Umbilical cord (tissue), 2 donors: ENCODE measurements at places on chromosomes 7 and 10.

DNA sequence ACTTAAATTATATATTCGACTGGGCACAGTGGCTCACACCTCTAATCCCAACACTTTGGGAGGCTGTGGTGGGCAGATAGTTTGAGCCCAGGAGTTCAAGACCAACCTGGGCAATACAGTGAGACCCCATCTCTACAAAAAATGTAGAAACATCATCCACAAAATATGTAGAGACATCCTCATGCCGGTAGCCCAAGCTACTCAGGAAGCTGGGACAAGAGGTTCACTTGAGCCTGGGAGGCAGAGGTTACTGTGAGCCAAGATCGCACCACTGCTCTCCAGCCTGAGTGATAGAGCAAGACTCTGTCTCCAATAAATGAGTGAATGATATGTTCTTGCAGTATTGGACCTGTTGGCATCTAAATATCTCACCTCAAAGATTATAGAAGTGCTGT is 22.6 kb upstream of the TNS3 start:
- no peak for DNase-seq

GRCh38 chr7:115449689-115450088 is 527.8 kb downstream of the MDFIC start:
- DNase-seq: no peak

DNA sequence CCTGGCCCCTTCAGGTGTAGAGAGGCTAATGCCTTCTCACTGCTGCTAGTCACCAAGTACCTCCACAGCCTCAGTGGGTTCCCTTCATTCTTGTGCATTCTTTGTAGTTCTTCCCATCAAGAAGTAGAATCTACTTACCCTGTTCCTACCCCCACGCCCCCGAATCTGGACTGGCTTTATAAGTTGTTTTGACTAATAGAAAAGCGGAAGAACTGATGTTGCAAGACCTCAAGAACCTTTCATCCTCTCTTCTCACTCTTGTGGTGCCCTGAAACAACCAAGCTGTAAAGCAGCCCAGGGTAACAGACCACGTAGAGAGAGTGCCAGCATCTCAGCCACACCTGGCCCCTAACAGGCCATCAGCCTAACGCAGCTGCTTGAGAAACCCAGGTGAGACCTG is 23.2 kb upstream of the LAMB1 start:
- DNase-seq: no peak

GRCh38 chr7:125154930-125155329 is 225.3 kb upstream of the POT1 start:
- DNase-seq: no peak

GRCh38 chr7:133528796-133529195 is 275.9 kb downstream of the EXOC4 start:
- no peak for DNase-seq

GRCh38 chr10:80104066-80104926 is 25.8 kb downstream of the TMEM254 start:
- peak; percentile 88 for DNase-seq

DNA sequence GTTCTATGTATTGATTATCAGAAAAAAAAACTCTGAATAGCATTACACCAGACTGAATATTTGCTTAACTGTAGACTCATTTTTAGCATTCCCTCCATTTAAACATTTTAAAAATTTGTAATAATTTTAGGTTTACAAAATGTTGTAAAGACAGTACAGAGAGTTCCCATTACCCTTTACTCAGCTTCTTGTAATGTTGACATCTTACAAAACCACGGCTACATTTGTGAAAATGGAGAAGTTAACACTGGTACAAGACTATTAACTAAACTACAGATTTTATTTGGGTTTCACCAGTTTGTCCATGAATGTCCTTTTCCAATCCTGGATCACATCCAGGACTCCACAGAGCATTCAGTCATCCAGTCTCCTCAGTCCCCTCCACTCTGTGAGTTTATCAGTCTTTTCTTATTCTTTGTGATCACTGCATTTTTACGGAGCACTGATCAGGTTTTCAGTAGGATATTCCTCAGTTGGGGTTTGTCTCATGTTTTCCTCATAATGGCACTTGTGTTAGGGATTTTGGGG is 130.0 kb upstream of the EEPD1 start:
- DNase-seq: no peak

DNA sequence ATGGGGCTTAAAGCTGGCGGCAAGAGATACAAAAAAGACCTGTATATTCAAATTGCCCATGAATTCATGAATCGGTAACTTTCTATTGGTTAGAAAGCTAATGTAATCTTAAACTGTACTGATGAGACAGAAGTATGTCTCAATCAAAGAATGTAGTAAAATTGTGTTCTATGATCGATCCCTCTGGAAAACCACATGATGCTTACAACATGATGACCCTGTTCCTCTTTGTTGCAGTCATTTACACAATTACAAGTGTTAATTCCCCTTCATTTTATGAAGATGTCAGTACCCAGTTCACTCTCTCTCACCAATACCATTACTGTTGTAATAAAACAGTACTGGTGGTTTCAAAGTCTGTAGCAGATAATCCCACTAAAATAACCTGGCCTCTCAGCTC is 10.1 kb downstream of the KIF5B start:
- DNase-seq: no peak

DNA sequence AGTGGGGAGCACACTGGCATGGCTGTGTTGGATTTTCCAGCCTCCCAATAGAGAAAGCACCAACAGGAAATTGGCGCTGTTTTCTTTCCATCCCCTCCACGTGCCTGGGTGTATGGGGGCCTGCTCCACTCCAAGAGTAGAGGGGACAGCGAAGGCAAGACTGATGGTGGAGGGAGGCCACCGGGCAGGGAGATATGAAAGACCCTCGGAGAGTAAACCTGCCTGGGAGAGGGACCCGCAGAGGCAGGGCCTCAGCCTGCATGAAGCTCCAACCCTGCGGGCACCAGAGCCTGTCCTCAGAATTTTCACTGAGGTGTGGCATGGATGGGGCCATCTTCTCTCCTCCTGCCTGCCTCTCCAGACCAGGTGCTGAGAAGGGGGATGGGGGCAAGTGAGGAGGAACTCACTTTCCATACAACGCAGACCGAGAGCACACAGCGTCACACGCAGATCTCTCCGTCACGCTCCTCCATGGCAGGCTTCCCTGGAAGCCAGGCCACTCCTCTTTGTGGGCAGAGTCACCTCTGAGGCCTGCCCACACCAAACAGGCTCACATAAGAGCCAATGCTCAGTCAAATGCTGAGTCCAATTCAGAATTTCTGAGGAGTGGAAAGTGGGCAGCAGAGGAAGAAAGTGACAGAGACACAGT is 18.8 kb downstream of the ANXA11 start:
- no peak for DNase-seq

DNA sequence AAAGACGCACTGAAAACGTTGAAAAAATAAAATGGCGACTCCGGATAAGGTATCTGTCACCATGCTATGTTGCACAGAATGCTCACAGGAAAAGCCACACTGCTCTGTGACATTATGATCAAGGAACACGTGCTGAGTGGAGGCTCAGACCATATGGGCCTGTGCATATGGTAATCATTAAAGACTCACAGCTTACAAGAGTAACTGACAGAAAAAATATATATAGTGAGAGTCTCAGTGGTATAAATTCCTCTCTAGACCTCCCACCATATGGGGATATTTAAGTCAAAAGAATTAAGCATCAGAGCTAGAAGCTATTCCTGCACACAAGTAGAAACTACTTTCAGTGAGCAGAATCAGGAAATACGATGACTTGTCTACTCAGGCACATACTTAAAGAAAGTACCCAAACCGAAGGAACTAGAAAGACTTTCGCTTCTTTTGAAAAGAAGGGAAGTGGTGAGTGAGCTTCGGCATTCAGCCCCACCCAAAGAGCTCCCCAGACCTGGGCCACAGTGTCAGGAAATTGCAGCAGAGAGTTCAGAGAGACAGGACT is 65.1 kb upstream of the MPP7 start:
- peak; percentile 52 for DNase-seq

DNA sequence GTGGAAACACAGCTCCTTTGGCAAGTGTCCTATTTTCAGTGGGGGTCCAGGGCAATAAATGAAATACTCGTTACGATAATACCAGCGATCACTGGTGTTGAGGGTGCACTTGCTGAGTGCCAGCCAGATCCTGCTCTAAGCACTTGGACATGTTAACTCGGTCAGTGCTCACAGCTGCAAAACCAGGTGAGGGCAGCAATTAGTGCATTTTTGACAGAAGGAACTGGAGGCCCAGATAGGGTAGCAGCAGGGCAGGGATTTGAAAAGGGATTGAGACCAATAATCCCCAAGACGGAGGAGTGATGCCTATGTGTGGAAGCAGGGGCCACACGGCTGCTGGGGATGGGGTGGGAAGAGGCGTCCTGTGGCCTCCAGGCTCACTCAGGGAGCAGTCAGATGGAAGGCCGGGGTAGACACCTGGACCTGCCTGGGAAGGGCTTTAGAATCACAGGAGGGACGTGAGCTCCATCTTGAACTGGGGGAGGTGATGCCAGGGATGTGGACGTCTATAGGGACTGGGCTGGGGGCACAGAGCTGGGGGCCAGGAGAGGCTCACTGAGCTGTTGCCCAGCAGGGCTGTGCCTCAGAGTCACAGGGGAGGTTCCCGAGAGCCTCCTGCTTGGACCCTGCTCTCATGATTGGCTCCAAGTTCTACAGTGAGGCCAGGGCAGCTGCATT is 14.3 kb downstream of the PTPRE start:
- DNase-seq: no peak

DNA sequence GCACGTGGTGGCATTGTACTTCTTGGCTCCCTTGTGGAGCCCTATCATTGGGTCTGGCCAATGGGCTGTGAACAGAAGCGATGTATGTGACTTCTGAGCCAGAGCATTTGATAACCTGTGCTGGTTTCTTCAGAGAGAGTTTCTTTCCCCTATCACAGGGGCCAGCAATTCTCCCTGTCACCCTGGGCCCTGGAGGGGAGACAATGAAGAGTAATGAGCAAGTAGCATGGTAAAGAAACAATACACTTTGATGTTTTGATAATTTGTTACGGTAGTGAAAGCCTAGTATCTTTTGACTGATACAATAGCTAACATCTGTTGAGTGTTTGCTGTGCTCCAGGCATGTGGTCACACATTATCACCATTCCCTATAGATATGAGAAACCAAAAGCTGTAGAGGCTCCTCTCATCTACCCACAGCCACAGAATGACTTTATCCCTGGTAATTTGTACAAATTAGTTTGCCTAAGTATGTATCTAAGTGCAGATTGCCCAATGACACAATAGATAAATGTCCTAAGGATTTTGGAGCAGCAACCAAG is 113.4 kb upstream of the SVIL start:
- no peak for DNase-seq

- DNase-seq: no peak
Observed at GRCh38 chr7:37643876-37644275, 39.7 kb upstream of the GPR141 start.

DNA sequence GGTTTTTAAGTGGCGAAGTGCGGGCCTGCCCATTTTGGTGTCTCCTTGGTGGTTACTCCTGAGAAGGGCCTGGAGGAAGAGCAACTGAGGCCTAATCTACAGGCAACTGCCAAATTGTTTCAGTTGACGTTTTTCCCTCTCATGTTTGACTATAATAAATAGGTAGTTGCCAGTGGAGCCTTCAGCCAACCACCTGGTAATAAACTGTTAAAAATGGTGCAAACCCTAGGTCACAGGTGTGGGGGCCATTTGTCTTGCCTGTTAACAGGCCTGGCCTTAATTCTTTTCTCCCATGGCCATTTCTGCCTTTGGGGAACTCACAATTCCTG is 3.7 kb downstream of the IKZF1 start:
- DNase-seq: no peak

GRCh38 chr10:130739757-130740145 is 571.8 kb downstream of the TCERG1L start:
- DNase-seq: no peak

DNA sequence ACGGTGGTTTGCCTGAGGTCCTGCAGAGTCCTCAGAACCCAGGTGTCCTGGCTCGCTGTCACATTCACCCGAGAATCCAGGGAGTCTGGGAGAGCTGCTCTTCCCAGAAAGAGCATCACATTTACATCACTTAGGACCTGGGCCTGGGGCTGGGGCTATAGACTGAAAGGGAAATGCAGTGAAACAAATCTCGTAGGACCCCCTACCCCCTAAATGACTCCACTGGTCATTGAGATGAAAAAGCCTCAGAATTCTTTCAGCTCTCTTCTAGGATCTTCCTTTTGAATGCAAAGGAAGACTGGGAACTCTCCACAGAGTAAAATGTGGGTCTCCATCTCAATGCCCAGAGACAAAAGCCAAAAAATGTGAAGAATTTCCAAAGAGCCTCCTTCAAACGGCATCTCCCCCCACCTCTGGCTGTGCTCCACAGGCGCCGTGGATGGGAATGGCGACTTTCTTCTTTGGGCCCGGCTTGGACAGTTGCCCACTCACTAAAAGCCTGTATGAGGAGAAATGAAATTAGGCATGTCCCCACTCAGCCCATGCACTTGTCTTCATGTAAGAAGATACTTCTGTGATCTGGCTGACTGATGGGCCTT is 49.0 kb upstream of the PODXL start:
- no peak for DNase-seq

- no peak for DNase-seq
Observed at GRCh38 chr10:110684800-110685446, 40.8 kb downstream of the RBM20 start.

DNA sequence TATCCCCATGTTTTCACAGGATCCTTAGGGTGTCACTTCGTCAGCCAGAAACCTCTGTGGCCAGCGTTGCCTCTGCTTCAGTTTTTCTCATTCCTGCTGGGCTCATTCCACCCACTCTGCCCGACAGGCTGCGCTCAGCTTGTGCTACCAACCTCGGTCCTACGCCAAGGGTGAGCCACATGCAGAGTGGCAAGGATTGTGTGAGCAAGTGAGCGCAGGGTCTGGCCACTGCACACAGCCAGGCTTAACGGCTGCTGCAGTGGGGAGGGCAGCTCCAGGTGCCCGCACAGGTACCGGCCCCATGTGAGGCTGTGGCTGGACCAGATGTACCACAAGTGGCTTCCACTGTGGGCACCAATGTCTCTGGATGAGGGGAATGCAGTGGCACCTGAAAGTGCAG is 329.2 kb downstream of the AUTS2 start:
- no peak for DNase-seq

DNA sequence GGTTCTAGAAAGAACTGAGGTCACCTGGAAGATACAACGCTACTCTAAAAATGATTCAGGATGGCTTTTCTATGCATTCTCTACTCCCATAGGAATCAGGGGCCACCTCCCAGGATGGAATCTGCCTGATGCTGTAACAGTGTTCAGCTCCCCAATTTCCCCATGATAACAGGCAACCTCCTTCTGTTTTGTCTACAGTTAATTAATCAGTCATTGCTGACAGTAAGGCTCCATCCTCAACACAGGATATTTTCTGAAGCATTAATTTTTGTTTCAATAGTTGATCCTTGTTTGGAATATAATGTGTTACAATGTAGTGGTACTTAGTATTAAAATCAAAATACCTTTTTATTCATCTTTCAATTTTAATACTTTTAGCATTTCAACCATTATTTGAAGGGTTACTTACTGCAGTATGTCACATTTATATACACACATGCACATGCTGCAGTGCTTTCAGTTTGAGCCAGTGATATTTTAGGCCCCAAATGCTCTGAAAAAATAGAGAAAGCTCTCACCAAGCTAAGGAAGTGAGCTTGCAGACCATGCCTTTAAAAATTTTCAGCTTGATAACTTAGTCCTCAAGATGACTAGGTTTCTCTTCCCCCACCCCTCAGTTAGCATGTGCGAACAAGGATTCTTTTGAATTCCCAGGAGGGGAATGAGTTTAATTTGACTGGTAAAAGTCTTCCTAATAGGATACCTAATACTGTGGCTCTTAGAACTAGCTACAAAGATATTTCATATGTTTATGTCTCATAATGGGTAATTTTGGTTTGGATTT is 592 bp upstream of the PIK3CG start:
- DNase-seq: no peak

- DNase-seq: no peak
Observed at GRCh38 chr10:2856598-2856997, 210.8 kb upstream of the PFKP start.
